ENCODE measurements at places on chromosomes 4 and X.

- no peak for DNase-seq
These were observed 43.7 kb downstream of the RPS6KA6 start for GRCh38 chrX:84144281-84144680.

GRCh38 chr4:171583790-171584189 lies 229.4 kb upstream of the GALNTL6 start:
- no peak for DNase-seq

GRCh38 chr4:52904421-52904820 lies 42.3 kb downstream of the RASL11B start:
- DNase-seq, result no peak

DNA sequence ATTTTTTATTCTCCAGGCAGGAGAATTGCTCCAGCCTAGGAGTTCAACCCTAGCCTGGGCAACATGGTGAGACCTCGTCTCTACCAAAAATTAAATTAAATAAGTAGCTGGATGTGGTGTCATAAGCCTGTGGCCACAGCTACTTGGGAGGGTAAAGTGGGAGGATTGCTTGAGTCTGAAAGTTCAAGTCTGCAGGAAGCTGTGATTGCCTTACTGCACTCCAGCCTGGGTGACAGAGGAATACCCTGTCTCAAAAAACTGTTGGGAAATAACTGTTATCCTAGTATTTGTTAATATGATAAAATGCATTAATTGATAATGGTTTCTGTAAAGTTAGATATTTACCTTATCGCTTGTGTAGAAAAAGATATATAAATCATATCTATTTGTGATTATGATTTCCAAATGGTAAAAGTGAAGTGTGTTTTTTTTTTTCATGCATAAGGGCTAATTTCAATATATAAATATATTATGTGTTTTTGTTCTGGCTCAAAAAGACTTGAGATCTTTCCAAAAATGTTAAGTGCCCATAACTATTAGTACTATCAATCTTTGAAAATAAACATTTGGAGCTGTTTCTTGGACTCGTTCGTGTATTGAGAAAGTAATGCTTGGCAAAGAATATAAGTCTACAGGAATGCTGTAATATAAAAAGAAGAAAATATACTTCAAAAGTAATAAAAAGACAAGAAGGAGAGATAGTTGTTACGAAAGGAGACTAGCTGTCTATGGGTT lies 396.6 kb downstream of the ADGRL3 start:
- no peak for DNase-seq

- DNase-seq, result no peak
These were observed 27.1 kb downstream of the AFM start for GRCh38 chr4:73508651-73509050.

DNA sequence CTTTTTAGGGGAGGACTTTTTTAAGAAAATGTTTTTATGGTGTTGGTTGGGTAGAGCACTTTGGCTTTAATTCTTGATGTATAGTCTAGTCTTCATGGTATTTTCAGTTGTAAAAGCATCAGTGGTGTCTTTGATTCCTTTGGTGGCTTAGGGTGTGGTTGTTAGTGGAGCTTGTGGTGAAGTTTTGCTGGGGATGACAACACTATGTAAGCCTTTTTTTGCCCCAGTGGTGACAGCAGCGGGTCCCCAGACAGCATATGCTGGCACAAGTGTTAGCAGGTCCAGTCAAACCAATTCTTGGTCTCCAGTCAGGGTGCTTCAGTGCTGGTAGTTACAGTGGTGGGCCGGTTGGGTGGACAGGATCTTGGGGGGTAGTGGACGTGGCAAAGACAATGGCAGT lies 52.0 kb downstream of the CHIC1 start:
- no peak for DNase-seq

DNA sequence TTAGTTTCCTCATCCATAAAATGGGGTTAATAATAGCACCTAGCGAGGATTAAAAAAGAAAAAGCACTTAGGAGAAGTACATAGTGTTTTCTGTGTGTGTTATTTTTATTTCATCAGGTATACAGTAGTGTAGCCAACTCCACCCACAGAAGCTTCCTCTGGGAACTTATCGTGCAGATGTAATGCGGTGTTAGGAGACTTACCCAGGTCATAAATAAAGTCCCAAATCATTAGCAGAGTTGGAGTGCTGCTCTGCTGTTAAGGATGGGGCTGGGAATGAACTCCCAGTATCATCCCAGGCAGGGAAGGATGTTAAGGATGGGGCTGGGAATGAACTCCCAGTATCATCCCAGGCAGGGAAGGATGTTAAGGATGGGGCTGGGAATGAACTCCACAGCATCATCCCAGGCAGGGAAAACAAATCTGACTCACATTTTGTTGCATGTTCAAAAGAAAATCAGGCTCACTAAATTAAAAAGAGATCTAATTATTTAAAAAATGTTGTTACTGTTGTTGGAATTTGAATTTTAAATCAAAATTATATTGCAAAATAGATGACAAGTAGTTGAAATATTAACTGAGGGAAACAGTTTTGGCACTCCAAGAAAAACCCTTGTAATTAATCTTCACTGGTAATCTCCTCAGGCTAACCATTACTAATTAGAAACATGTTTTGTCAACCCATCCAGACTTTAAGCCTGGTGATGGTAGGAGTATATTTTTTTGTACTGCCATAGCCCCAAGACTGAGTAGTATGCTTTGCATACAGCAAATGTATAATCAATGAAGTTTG lies 10.2 kb upstream of the SFRP2 start:
- DNase-seq, result no peak

DNA sequence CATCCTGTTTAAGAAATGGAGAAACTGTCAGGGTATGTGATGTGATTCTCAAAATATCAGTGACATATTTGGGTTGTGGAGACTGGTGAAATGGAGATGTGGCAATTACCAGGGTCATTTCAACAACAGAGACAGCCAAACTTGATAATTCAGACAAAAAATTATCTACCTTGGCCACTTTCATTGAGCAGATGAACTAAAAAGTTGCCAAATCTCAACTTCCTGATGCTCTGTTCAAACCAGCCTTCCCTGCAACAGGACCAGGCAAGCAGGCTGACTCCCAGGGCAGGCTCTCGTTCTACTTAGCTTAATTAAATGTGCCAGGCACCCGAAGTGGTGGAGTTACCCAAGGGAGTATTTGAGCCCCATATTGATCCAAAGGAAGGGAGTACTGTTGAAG lies 199.6 kb downstream of the AFF2 start:
- DNase-seq, result no peak

GRCh38 chr4:67933755-67934154 lies 29.5 kb downstream of the TMPRSS11A start:
- no peak for DNase-seq

DNA sequence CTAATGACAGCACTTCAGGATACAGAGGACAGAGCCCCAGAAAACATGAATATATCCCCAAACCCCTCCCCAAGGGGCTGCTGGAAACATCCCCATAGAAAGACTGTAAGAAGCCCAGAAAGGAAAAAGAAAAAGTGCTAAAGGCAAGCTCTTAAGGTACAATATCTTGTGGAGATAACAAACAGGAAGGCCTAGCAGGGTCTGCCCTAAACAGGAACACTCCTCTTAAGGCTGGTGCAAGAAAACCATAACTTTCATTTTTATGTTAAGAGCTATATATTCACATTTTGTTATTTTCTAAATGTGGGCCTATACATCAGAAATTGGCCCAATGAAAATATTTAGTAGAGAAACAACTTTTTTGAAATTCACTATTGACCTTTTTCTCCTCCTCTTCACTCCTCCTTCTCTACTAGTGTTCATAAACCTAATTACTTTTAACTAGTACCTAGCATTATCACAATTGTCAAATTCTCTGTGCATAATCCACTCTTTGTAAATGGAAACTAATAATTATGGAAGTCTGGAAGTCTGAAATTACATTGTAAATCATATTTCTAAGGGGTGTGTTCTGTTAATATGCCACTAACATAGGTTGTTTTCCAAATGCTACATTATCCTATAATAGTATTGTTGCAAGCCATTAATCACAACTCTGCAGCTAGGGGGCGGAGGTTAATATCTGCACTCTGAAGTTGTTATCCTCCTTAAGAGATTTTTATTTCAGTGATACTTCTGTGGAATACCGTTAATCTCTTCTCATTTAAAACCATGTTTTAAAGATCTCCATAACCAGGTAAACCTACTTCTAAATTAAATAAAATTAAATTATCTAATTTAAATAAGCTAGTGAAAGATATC lies 59.8 kb downstream of the CASK start:
- no peak for DNase-seq

- DNase-seq, result no peak
These were observed 265.3 kb downstream of the ZNF674 start for GRCh38 chrX:46279925-46280313.

GRCh38 chr4:183321079-183321478 lies 1.0 kb upstream of the CLDN22 start:
- no peak for DNase-seq

DNA sequence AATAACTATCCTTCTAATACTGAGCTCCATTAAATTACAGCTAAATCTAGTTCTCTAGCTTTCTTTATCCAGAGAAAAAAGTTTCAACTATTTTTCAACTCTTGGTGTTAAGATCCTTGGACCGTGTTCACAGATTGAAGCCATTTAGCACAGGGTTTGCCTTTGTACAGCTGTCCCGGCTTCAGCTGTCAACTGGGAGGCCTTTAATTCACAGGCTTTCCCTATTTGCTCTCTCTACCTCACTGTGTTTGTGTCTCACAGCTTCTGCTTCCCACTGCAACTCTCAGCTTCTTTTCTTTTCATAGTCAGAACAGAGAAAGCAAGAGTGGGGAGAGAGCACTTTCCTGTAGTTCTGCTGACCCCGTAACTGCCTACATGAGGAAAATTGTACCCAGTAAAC lies 76.9 kb upstream of the SMAD1 start:
- no peak for DNase-seq

DNA sequence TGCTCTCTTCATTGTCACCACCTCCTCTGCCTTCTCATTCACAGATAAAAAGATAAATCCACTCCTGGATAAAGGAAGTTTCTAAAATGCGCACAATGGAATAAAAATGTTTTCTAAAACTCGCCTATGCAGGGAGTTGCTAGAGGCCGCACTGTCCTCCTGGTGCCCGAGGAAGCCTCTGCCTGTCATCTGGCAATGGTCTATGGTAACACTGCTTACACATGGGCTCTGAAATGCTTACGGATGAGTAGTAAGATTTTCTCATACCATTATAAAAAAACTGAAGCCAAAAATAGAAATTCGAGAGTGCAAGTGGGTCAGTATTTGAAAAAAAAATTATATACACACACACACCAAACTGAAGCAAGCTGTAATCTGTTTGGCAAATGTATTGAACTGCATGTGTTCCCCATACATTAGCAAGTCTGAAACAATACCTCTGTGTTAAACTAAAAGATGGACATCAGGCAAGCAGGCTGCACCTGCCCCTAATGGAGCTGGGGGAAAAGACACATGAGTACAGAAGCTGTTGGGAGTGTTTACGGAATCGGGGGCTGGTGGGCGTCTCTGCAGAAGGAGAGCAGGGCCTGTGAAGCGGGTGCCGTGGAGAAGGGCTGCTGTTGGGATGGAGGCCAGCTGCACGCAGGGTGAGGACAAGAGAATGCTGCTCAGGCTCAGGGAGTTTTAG lies 103.3 kb upstream of the FAT1 start:
- no peak for DNase-seq

- DNase-seq, result no peak
These were observed 623.8 kb downstream of the EPHA5 start for GRCh38 chr4:65046192-65047133.

GRCh38 chrX:108426262-108426661 lies 12.0 kb downstream of the COL4A6 start:
- no peak for DNase-seq

DNA sequence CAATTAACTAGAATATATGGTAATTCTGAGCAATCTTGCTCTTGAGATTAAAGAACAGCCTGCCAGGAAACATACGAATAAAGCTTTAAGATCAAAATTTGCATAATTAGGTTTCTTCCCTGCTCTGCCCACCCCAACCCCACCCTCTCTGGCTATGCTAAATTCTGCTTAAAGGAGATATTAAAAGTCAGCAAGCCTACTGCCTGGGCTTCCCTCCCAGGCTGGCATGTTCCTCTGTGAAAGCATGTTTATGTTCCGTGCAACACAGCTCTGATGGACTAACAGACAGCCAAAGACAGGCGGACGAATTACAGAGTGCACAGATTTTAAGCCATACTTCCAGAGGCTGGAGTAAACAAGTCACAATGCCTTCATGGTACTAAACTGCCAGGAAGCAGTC lies 28.4 kb downstream of the CD99L2 start:
- DNase-seq, result no peak

GRCh38 chrX:19747652-19748610 lies 139.5 kb downstream of the SH3KBP1 start:
- peak; percentile 54 for DNase-seq

- DNase-seq, result no peak
These were observed 290.5 kb downstream of the BMPR1B start for GRCh38 chr4:95048296-95048695.

- no peak for DNase-seq
These were observed 64.3 kb upstream of the MAGEB16 start for GRCh38 chrX:35733879-35734278.

GRCh38 chrX:34130501-34130900 lies 1.6 kb downstream of the FAM47A start:
- DNase-seq, result no peak

DNA sequence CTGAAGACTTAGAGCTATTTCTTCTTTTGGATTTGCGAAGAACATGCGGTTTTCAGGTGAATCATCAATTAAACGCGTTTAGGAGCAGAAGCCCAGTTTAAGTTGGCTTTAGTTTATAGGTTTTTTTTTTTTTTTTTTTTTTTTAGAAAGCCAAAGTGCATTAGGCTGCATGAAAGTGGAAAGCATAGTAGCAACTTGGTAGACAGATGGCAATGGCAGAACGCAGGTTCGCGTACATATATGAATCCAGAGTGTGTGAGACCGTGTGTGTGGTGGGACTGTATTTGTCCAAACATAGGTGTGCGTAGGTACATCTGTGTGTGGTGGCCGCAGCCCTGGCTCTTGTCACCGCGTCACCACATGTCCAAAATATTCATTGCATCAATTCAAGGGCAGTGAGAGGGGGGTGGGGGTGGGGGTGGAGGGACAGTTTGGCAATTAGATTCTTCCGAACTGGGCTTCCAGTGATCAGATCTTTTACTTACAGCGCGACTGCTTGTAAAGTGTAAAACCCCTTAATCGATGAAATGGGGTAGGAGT lies 901 bp downstream of the JADE1 start:
- DNase-seq, result no peak

DNA sequence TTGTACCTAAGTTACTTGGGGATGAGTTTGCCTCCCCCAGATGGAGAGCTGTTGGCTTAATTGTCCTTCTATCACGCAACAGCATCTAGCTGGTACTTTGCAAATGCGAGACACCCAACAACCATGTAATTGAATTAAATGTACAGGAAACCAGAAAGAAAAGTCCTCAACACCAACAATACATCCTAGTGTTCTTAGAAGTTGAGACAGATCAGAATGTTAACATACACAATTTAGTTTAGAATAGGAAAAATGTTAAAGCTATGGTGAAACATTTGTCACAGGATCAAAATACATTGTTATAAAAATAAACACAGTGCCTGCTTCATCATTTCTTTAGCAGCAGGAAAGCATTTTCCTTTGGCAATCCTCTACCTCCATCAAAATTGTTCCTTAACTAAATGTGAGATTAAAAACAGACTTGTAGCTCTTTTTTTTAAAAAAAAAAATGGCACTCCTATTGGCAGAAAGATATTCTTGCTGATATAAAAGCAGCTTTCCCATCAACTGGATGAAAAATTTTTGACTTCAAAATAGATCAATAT lies 163.1 kb upstream of the MID1 start:
- no peak for DNase-seq

GRCh38 chr4:95847908-95848460 lies 8.1 kb downstream of the PDHA2 start:
- DNase-seq, result no peak

GRCh38 chrX:103941201-103941975 lies 21.0 kb upstream of the TMSB15B start:
- no peak for DNase-seq

- no peak for DNase-seq
These were observed 104.8 kb upstream of the CXCL13 start for GRCh38 chr4:77500801-77501200.

All from T-helper 17 cell (primary cell).